ENCODE measurements at places on chromosomes 4 and X.

- no peak for DNase-seq
Observed at GRCh38 chr4:140976768-140977167, 156.5 kb downstream of the RNF150 start.

- no peak for DNase-seq
Observed at GRCh38 chrX:107725761-107726555, 49.6 kb downstream of the TSC22D3 start.

GRCh38 chr4:143085224-143085623 lies 99.5 kb upstream of the USP38 start:
- no peak for DNase-seq

- DNase-seq: no peak
Observed at GRCh38 chrX:44244008-44244407, 99.5 kb downstream of the EFHC2 start.

- no peak for DNase-seq
Observed at GRCh38 chr4:67104145-67104544, 441.2 kb downstream of the CENPC start.

- no peak for DNase-seq
Observed at GRCh38 chrX:153361781-153362397, 27.9 kb downstream of the ZNF275 start.

DNA sequence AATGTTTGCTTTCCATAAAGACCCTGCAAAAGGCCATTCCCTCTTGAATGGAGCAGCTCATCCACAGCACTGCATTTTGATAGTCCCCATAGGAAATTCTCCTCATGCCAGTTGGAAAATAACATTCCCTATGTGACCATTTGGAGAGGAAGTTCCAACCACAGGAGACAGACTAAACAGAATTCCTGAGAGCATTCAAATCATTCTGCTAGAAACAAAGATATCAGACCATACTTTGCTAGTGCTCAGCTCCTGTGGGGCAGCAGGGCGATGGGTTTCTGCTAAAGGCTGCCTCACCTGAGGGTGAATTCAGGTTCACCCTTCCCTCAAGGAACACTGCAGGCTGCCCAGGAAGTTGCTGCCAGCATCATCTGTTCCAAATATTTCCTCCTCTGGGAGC lies 58.8 kb downstream of the LNX1 start:
- no peak for DNase-seq

GRCh38 chrX:44503560-44503959 lies 39.1 kb downstream of the FUNDC1 start:
- no peak for DNase-seq

DNA sequence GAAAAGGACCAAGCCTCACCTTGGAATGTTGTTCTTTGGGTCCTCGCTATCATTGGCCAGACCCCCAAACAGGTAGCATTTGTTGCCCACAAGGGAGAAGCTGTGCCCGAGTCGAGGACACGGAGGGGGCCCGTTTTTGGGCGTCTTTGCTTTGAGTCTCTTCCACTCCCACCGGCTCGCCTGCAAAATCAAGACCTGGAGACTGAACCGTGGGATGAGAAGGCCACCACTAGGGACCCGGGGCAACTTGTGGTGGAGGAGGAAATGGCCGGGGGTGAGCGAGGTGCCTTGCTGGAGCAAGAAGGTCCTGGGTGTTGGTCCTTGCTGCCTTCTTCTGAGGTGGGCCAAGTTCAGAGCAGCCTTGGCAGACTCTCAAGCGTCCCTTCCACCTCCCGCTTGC lies 7.5 kb downstream of the HCFC1 start:
- no peak for DNase-seq

DNA sequence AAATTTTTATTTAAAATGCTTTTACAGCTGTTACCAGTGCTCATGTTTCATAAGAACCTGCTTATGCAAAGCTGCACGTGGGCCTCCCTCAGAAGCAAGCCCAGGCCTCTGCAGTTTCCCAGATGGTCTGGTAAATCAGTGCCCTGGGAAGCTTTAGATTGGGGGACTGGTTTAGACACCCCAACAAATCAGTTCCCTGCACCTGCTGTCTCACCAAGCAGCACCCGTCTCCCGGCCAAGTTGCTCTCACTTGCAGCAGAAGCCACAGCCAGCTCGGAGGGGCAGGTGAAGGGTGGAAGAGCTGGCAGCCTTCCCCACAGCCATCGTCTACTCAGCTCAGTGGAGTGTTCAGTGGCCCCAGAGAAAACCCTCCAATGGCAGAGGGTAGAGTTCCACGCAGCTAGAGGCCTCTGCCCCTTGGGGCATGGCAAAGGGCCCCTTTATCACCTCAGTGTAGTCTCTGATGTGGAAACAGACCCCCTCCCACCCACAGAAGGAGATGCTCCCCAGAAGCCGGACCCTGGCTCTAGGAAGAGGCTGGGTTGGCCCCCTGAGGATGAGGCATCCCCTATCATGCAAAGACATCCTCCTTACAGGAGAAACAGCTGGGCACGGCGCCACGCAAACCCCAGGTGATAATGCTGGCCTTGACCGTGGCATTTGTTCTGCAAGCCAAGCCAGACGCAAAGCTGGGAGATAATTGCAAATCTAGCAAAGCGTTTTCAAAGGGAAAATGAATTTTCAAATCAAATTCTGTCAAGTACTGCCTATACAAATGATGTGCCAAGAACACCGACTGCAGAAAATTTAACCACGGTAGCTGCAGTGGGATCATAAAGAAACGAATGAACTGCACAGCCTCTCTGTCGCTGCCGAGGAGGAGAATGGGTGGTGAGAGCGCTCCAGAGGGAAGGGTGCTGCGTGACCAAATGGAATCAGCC lies 51.9 kb downstream of the ZFYVE28 start:
- no peak for DNase-seq

DNA sequence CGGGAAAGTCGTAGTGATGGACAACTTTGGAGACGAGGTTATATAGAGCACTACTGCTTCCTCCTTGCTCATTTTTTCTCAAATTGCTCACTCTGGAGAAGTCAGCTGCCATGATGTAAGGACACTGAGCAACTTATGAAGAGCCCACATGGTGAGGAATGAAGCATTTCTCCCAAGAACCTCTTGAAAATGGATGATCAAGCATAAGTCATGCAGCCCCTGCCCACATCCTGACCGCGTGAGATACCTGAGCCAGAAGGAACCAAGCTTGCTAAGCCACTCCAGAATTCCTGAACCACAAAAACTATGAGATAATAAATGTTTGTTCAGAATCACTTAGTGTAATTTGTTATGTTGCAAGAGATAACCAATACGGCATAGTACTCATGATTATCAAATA lies 42.8 kb downstream of the PDE5A start:
- DNase-seq: no peak

- no peak for DNase-seq
Observed at GRCh38 chr4:7938266-7938608, 1.4 kb downstream of the AFAP1 start.

GRCh38 chr4:57137261-57137660 lies 27.1 kb upstream of the IGFBP7 start:
- no peak for DNase-seq

GRCh38 chrX:133923548-133923947 lies 61.8 kb downstream of the GPC3 start:
- no peak for DNase-seq

GRCh38 chr4:91325495-91325894 lies 978.3 kb upstream of the GRID2 start:
- no peak for DNase-seq

- no peak for DNase-seq
Observed at GRCh38 chrX:131802836-131803626, 220.1 kb upstream of the STK26 start.

GRCh38 chrX:75968293-75968692 lies 183.2 kb upstream of the MAGEE2 start:
- no peak for DNase-seq

GRCh38 chr4:680551-680927 lies 6.2 kb downstream of the MYL5 start:
- DNase-seq: no peak

DNA sequence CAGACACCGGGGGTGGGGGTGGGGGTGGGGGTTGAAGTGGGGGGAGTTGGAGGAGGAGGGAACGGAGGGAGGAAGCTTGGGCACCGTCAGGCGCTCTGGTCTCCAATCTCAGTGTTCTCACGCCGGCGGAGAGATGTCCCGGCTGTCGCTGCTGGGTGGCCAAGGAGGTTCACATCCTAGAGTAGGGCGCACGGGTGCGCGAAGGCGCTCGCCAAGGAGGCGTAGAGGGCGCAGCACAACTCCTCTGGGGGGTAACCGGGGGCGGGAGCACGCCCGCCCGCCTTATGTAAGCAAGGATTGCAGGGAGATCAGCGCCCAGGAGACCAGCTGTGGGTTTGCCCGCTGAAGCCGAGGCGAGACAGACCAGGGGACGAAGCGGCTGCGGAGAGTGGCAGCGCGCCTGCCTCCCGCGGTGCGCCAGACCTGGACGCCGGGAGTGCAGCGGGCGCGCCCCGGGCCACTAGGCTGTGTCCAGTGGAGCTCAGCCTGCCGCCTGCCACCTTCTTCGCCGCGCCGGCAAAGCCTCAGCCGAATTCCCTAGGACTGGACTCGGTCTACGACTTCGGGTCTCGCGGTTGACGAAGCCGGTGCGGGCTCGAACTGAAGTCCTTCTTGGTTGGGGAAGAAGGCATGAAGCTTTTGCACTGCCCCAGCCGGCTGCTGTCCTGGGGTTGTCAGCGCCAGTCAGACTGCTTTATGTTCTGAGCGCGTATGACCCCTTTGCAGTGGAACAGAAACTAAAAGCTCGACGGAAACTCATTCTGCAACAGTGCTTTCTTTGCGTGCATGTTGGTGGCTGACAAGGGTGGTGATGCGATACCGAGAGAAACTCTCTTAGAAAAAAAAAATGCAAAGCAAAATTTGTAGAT lies 707 bp upstream of the UNC5C start:
- DNase-seq: no peak

DNA sequence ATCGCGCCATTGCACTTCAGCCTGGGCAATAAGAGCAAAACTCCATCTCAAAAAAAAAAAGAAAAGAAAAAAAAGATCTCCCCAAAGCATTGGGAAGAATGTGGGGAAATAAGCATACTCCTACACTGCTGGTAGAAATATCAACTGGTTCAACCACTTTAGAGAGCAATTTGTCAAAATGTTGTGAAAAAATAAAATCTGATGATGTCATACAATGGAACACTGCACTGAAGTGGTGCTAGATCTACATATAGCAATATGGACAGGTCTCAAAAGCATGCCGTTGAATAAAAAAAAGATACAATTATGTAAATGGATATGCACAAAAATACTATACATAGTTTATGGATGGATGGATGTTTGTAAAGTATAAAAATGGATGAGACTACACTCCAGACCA lies 18.3 kb upstream of the HUWE1 start:
- no peak for DNase-seq

DNA sequence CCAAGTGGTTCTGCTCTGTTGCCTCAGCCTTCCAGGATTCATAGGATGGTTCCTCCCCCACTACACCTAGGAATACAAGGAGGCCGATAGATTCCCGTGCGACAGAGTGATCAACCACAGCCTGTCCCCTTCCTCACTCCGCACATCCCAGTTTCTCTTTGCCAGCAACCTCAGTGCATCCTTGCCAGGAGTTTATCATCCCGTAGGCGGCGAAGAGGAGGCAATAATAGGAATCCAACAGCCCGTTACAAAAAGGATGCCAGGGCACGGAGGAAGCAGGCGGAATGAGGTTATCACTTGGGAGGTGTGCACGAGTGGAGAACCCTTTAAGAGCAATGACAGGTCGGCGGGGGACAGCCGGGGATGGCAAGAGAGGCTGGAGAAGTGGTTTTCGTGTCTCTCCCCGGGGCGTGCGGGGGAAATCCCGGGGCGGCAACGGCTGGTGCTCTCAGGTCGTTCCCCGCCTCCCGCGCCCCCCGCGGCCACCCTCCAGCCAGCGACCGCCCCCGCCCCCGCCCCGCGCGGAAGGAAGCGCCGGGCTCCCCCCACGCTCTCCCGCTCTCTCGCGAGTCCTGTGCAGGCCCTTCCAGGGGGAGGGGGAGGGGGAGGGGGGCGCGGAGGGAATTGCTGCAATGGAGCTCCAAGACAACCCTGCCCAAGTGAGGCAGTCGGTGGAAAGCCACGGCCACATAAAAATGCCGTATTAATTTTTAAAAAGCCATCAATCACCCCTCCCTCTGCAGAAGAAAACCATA lies 1.6 kb downstream of the PPP3CA start:
- DNase-seq: peak; percentile 13

GRCh38 chrX:8424912-8425311 lies 39.7 kb upstream of the VCX3B start:
- DNase-seq: no peak

GRCh38 chr4:73446336-73446938 lies 10.4 kb downstream of the AFP start:
- no peak for DNase-seq

DNA sequence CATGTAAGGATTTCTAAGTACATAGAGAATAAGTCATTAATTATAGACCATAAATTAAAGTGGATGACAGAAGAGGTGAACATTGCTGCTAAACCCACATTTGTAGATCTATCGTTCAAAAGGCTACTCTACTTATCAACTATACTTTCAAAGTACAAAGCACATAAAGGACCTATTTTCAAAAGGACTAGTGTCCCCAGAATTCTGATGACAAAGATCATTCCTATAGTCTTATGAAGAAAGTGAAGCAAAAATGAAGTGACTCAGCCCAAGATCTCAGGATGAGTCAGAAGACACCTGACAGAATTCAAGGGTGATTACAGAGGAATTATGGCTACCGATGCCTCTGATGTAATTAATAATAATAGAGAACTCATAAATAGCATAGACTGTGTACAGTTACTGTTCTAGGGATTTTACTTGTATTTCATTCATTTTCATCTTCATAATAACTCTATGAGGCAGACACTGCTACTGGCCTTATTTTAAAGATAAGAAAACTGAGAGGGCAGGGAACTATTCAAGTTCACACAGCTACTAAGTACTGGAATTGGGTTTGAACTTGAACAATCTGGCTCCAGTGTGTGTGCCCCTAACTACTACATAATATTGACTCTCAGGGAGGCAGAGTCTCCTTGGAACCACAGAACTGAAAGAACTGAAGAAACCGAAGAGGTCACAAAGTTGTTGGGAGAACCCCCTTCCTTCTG lies 17.1 kb downstream of the USP46 start:
- DNase-seq: no peak

DNA sequence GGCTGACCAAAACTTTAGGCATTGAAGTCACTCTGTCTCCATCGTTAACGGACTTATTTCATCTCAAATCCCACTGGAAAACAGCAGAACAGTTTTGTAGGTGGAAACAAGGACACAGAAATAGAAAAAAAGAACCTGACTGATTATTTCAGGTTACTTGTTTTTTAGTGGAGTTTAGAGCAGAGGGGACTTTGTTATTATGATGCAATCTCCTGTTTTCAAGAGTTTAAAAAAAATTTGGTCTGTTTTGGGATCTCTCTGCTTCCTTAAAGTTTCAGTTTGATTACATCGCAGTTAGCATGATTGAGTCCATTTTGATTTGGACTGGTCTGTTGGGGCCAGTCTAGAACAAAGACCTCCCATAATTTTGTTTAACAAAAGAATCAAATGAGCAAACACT lies 13.6 kb downstream of the PROM1 start:
- no peak for DNase-seq

DNA sequence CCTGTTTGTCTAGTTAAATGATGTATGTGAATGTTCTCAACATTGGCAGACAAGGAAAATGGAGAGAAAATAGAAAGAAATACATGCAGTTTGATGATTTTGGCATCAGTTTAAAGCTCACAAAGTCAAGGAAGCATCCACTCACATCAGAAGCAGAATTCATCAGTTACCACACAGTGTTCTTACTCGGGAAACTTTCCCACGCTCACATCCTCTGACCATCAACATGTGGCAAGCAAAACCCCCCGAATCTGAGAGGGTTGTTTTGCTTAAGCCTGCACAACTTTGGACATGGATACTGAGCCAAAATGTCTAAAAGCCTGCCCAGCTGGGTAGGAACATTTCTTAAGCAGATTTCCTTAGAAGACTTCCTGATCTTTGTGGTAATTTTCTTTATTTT lies 407.6 kb downstream of the ANKRD50 start:
- DNase-seq: no peak

Measured in stimulated activated CD4-positive, alpha-beta T cell treated with anti-CD3 and anti-CD28 coated beads, Interleukin-1b, Interleukin-23, amount 100 ng/mL, for 1 hour (primary cell).